T-cell (primary cell): ENCODE measurements at places on chromosomes 2 and 18. TPM values are rescaled to one million over a fixed set of nuclear protein-coding genes. Genes with fewer than 3 reads are reported as not detected.

The GKN2 gene
- total RNA-seq, result not detected

The UGT1A3 gene
- total RNA-seq, result not detected

- DNase-seq, result no peak
- no peak overlapping the region for H3K4me3 ChIP-seq
- no peaks in the 10 kb centered on the region for H3K36me3 ChIP-seq
- H3K27me3 ChIP-seq, result no peaks in the 10 kb centered on the region
- H3K4me1 ChIP-seq, result no peaks in the 10 kb centered on the region
- no peak overlapping the region for H3K27ac ChIP-seq
Measured at GRCh38 chr2:209818939-209819338, 47.3 kb downstream of the UNC80 start.

DNA sequence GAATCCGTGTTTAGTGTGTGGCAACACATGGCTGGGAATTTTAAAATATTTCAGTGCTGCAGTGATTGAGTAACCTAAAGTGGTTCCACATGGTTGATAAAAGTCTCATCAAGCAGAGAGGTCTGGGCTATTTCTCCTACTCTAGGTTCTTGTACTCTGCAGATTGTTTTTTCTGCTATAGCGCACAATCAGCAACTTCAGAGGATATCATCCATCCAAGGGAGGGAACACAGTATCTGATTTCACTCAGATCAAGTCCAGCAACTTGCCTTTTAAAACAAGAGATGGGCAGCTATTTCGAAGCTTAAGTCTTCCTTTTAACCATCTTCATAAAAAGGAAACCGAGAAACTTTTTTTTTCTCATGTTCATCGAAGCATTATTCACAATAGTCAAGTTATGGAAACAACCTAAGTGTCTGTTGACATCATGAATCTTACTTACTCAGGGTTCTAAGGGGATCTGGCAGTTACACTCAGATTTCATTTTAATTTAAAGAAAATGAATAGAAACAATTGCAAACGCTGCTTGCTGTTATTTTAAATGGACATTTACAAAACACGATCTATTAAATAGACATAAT is 172.7 kb upstream of the TRIB2 start:
- no peak overlapping the region for H3K27ac ChIP-seq
- H3K27me3 ChIP-seq, result no peaks in the 10 kb centered on the region
- H3K4me3 ChIP-seq, result no peak overlapping the region

The ALKAL2 gene
- total RNA-seq, result not detected

- H3K4me1 ChIP-seq, result no peaks in the 10 kb centered on the region
- DNase-seq, result no peak
- H3K4me3 ChIP-seq, result no peak overlapping the region
Measured at GRCh38 chr18:40935423-40935822, 1019.6 kb upstream of the PIK3C3 start.

GRCh38 chr18:58102018-58102417 is 58.0 kb downstream of the NEDD4L start:
- H3K4me1 ChIP-seq, result no peaks in the 10 kb centered on the region
- DNase-seq, result no peak
- H3K27ac ChIP-seq, result no peak overlapping the region
- no peaks in the 10 kb centered on the region for H3K36me3 ChIP-seq
- H3K27me3 ChIP-seq, result no peaks in the 10 kb centered on the region

- no peak overlapping the region for H3K4me3 ChIP-seq
- H3K27ac ChIP-seq, result no peak overlapping the region
- no peak for DNase-seq
- H3K36me3 ChIP-seq, result no peaks in the 10 kb centered on the region
Measured at GRCh38 chr2:137020452-137021196, 255.3 kb downstream of the THSD7B start.
